ENCODE measurements at places on chromosomes 2 and 18. TPM values are rescaled to one million over a fixed set of nuclear protein-coding genes. Genes with fewer than 3 reads are reported as not detected.

DYNAP gene
- not detected for total RNA-seq

TMEM178A gene
- 2.9 TPM for total RNA-seq

UGGT1 gene
- total RNA-seq = 33.5 TPM

TRIB2 gene
- 55.7 TPM for total RNA-seq

GRCh38 chr2:50707196-50707595 is 324.7 kb downstream of the NRXN1 start:
- DNase-seq = no peak

DNA sequence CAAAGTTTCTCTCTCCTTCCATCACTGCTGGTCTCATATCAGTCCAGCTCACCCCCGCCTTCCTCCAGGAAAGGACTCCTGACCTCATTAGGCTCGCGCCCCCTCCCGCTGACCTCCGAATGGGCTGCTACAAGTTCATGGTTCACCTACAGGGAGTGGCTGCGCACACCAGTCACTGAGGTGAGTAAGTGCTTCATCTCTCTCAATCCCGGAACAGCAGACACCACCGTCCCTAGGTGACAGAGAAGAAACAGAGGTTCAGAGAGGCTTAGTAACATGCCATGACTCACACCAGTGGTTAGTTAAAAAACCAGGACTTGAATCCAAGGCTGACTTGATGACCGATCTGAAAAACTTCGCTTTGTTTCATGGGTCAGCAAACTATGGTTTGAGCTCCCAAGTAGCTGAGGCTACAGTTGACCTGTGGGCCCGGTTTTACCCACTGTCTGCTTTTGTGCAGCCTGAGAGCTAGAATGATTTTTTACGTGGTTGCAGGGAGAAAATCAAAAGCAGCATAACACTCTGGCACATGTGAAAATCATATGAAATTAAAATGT is 42.0 kb downstream of the ZFP36L2 start:
- no peak for DNase-seq

DNA sequence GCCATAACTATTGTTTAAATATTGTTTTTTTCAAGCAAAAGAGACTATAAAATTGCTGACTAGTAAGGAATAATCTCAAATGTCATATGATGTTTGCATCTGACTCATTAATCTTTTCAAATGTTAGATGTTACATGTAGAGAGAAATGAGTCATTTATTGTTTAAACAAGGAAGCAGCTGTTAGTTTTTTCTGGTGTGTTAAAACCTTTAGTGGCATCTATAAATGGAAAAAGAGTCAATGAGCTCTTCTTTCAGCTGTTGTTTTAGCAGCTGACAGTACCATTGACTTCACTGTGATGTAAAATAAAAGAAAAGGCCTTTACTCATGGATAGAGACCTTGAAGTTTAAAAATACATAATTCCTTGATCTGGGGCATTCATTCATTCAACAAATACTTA is 1.8 kb upstream of the KLHL41 start:
- no peak for DNase-seq

- DNase-seq = no peak
These were observed 479.3 kb upstream of the HS6ST1 start for GRCh38 chr2:128797937-128798336.

GRCh38 chr2:199756743-199757142 is 94.2 kb downstream of the FTCDNL1 start:
- no peak for DNase-seq

DNA sequence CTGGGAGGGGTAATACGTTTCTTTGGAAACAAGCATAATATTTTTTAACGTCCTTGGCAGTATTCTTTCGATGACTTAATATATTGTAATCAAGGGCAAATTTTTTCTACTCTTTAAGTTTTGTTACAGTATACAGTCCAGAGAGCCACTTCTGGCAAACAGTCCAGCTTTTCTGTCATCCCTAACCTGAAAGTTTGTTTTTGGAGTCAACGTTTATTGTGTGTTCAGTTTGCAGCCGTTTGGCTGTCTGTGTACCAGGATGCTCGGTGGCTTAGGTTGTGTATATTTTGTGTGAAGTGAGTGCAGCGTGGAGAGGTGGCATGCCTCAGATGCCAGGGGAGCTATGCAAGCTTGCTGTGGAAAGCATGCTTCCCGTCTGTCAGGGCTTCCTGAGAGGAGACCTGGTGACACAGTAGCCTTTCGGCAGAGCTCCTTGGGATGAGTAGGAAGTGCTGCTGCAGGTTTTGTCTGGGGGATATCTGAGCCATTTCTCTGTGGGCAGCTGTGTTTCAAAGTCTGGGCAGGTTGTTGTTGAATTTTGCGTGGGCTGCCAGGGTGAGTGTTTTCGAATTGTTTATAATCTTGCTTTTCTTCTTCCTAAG is 14.7 kb downstream of the MAP3K20 start:
- DNase-seq = no peak

- peak; percentile 62 for DNase-seq
These were observed 885.7 kb upstream of the KLHL29 start for GRCh38 chr2:22499082-22499839.

- no peak for DNase-seq
These were observed 37.5 kb downstream of the KCNG3 start for GRCh38 chr2:42456126-42456839.
